ENCODE measurements at places on chromosomes 6 and 20.

GRCh38 chr6:158381214-158381613 is 68.9 kb downstream of the TULP4 start:
- no peak for DNase-seq

DNA sequence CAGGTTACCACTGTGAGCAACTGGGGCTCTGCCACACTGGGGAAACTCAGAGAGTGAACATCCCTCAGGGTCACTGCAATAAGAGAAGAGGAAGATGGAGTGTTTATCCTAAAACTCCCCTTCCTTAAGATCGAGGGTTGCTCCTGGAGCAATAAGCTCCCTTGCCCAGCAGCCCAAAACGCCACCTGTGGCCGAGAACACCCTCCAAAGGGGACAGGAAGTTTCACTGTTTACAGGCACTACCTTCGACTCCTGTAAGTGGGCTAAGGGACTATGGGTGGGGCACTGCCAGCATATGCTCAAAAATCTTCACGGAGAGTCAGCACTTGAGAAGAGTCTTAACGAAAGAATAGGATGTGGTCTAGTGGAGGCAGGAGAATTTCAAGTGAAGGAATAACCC is 132.5 kb downstream of the FAXC start:
- DNase-seq: no peak

DNA sequence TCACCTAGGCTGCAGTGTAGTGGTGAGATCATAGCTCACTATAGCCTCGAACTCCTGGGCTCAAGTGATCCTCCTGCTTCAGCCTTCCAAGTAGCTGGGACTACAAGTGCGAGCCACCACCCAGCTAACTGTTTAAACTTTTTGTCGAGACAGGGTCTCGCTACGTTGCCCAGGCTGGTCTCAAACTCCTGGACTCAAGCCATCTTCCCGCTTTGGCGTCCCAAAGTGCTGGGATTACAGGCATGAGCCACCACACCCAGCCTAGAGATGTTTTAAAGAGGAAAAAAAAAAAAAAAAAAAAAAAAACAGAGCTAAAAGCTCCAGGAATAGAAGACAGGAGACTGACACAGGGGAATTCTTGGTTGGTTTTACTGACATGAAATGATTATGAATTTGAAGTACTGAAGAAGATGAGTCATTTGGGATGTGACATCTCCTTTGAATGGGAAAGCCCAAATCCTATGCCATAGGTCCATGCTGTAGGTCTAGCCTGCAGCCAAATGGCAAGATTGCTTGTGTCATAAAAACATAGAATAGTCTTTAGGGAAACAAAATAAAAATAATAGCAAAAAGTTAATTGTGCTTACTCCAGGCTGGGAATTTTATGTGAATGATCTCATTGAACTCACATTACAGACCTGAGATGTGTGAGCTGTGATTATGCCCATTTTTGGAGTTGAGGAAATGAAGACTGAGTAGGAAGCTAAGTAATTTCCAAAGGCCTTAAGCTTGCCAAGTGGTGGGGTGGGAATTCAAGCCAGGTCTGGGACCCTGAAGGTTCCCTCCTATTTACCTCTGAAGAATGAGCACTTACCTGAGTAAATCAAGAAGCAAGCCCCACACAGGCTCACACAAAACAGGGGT is 24.3 kb upstream of the NHSL1 start:
- DNase-seq: no peak

- no peak for DNase-seq
Observed at GRCh38 chr20:46652699-46653098, 1.4 kb upstream of the SLC13A3 start.

GRCh38 chr6:143744551-143745165 is 66.9 kb downstream of the PHACTR2 start:
- no peak for DNase-seq

- DNase-seq: no peak
Observed at GRCh38 chr6:3726421-3726820, 25.1 kb downstream of the PXDC1 start.

- DNase-seq: no peak
Observed at GRCh38 chr20:14892782-14893181, 555.4 kb upstream of the FLRT3 start.

Data from activated CD4-positive, CD25-positive, alpha-beta regulatory T cell treated with anti-CD3 and anti-CD28 coated beads, Interleukin-2, amount 50 U/mL, for 72 hours (primary cell).